ENCODE measurements at places on chromosomes 5 and 9.

DNA sequence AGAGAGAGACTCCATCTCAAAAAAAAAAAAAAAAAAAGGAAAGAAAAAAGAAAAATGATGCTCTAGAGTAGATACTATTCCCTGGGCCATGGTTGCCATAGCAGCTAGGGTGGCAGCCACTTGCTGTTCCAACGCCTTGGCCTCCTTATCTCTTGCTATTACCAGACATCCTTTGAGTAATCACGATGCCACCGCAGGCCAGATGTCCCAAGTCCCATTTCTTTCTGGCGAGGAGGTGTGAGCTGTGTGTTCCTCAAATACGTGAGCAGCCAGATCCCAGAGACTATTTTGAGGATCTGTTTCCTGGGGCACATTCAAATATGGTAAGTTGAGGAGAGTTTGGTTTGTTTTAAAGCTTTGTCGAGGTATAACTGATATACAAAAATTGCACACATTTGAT, 23.4 kb upstream of the GFPT2 start:
- DNase-seq: no peak

DNA sequence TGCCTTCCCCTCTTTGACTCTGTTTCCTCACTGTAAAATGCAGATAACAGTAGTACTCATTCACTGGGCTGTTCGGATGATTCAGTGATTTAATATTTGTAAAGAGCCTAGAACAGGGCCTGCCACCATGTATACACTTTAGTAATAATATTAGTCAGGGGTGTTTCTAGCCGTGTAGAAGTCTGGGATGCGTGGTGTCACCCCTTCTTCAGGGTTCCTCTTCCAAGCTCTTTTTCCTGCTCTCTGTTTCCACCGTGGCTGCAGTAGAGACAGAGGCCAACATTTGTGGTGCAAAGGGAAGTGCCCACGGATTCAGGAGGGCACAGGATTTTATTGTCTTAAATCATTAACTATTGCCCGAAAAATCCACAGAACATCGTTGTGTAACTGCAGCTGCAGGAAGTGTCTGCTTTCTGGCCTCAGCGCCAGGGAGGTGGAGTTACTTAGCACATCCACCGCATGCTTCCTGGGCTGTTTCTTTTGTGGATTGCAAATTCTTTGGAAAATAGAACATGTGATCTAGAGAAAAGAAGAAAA, 61.7 kb downstream of the TRIO start:
- no peak for DNase-seq

DNA sequence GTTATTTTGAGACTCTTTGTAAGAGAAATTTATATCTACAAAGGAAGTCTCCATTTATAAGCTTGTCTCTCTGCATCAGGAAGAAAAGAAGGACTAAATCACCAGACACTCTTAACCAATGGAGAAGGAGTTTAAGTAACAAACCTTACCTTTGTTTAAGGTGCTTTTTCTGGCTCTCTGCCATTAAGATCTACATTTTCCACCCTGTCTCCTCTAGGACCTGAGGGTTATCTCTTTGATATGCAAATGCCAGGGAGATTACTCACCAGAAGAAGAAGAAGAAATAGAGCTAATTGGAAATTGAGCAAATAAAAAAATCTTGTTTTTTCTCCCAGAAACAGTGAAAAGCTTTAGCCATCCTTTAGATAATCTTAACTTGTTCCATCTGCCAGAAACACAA, 60.9 kb downstream of the CDKN2A start:
- DNase-seq: no peak

- DNase-seq: no peak
These were observed 121.4 kb downstream of the MED10 start for GRCh38 chr5:6256901-6257300.

- no peak for DNase-seq
These were observed 112.4 kb downstream of the FBXO4 start for GRCh38 chr5:42037379-42037932.

- no peak for DNase-seq
These were observed 38.8 kb upstream of the COL5A1 start for GRCh38 chr9:134602547-134603362.

GRCh38 chr5:122173474-122174415, 44.4 kb downstream of the ZNF474 start:
- DNase-seq: no peak

DNA sequence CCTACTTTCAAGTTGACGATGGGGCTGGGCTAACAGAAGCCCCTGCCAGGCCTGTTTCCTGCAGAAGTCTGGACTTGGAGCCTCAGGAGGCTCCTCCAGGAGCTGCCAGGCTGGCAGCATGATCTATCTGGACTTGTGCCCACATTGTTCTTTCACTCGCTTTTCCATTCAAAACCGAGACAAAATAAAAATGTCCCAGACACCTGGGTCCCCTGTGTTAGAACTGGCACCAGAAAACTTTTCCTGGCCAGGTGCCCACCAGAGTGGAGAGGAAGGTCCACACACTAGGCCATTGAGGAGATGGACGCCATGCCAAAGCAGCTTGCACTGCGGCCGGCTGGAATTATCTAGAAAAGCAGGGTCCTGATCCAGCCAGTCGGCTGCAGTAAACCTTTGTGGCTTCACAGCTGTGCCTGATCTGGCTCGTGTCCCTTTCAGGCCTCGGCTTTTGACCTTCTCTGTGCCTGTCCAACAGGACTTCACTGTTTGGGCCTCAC, 78.2 kb downstream of the GCNT1 start:
- DNase-seq: no peak

DNA sequence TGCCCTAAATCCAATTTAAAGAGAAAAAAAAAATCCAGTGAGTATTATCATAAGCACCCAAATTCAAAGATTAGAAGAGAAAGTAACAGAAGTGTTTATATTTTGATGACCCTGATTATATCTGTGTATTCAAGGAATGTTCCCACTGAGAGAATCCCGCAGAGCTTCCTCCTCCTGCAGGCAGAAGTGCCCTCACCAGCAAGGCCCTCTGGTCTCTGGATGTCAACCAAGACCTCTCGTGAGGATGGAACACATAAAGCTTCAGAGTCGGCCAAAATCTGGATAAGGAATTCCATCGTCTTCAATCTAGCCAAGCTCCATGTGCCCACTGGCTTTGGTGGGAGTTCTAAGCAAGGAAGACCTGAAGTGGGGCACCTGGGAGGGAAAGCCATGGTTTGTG, 18.1 kb downstream of the PTCH1 start:
- no peak for DNase-seq

- no peak for DNase-seq
These were observed 34.8 kb downstream of the ENC1 start for GRCh38 chr5:74605759-74606158.

DNA sequence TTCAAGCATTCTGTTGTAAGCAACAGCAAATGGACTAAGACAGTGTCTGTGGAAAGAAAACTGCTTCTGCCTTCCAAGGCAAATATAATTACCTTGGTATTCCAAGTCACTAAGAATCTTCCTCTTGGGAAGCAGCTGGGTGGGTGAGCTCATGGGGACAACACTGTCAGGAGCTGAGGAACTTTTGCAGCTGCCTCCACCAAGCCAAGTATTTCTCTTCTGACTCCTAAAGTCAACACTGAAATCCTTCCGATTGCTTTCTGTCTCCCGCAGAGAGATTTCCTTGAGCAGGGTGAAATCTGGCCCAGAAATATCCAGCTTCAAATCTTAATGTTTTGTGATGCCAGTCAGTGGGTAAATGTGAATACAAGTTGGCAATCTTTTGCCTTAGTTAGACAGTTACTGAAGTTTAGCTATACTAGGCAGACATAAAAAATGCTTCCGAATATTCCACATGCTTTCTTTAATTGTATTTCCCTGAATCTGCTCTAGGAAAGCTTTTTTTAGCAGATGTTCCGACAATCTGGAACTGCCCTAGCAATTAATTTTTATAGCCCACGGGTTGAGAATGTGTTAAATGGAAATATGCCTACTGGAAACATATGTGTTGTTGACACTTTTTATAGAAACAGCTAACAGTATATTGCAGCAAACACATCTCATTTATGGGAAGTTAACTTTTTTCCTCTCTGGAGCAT, 369.9 kb upstream of the DAB2 start:
- DNase-seq: no peak

- no peak for DNase-seq
These were observed at the start of gene GABRP for GRCh38 chr5:170783498-170784247. Gene GABRP, plus strand, starts transcription at chr5:170783725. Its CDS starts 4,891 bp downstream, at chr5:170788616.

DNA sequence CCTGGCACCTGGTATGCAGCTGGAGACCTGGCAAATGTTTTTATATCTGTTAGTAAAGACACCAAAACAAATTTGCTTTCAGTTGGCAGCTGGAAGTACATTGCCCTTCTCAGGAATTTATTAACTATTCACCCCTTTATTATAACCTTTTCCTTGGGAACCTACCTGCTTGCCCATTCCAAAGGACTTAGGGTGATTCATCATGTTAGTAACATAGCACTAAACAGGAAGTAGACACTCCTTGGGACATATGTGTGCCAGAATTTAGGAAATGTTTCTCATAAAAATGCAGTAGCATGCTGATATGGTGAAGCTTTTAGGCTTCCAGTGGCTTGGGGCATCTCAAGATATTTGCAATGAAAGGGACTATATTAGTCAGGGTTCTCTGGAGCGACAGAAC, 184.2 kb downstream of the DMAC1 start:
- no peak for DNase-seq

- DNase-seq: no peak
These were observed 36.7 kb downstream of the ARHGAP26 start for GRCh38 chr5:142806841-142807267.

DNA sequence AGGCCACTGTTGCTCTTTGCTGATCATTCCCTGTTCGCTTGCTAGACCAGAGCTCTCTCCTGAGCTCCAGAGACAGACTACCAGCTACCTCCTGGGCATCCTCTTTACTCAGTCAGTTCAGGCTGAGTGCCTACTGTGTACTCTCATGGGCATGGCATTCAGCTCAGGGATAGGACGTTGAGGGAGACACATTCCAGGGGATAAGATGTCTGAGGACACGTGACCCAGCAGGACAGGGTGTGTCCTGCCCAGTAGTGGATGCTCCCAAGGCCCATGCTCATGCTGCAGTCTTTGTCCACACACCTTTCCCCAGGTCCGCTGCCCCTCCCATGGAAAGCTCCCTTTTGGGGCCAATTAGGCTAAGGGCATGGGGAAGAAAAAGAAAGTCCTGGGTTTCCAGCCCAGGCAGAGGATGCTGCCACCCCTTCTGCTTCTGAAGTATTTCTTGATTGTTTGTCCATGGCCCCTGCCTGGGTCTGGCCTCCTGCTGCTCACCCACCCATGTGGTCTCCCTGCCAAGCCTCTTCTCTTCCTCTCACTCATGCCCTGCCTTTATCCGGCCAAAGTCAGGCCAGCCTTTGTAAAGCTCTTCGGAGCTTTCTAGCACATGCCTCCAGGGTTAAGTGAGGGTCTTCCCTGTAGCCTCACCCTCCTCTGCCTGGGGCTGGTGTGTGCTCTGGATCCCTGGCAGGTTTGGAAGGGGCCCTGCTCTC, 60.5 kb upstream of the PITX1 start:
- no peak for DNase-seq

Data from stimulated activated CD8-positive, alpha-beta memory T cell treated with anti-CD3 and anti-CD28 coated beads, Interleukin-4, amount 100 ng/mL, for 1 hour (primary cell).